ENCODE measurements at places on chromosomes 3 and 15.

DNA sequence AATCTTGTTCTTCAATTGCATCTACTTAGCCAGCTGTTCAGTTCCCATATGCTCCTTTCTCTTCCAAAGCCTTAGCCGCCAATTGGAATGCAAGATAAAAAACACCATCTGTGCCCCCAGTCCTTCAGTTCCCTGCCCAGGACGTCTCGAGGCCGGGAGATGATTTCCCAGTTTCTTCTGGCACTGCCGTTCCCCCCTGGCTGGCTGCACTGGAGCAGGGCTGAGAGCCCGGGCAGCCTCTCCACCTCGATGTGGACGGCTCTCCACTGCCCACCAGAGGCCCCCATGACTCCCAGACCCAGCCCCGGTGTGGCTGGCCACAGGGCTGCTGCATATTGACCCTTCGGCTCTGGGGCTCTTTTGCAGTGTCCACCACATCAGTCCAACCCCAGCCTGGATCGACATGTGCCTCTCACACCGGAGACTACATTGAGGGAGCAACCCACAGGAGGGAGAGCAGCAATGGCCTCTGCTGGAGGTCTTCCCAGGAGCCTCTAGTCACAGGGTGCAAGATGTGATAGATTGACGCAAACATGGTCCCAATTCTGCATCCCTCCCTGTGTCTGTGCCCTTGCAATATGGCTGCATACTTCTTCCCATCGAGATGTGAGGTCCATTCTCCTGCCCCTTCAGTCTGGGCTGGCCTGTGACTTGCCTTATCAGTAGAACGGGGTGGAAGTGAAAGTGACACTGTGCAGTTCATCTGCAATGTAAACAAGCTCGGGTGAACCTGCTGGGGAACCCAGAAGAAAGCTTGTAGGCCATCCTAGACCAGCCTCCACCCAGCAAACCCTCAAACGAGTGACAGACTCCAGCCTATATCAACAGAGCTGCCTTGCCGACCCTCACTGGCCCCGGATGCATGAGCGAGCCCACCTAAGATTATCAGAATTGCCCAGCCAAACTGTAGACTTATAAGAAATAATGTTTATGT lies 52.3 kb upstream of the PRR20G start:
- DNase-seq = no peak

- no peak for DNase-seq
Observed at GRCh38 chr3:40166997-40167396, 142.5 kb upstream of the EIF1B start.

- DNase-seq = no peak
Observed at GRCh38 chr3:101512396-101512645, 691 bp downstream of the SENP7 start.

DNA sequence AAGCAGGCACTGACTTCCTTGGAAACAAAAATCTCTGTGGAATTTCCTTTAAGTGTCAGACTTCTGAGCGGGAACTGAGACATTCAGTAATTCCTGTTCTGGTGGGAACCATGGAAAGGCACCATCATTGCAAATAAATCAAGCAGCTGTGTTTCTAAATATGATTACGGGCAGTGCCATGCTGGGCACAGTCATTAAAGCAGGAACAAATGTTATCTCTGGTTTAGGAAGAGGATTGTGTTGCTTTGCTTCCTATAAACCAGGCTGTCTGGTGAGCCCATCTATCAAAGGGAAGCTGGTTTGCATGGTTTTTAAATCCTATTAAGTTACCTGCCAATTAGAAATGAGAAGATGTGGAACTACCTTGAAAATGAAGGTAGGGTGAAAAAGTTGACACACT lies 86.7 kb downstream of the EBLN2 start:
- no peak for DNase-seq

GRCh38 chr3:17035033-17035432 lies 150.3 kb downstream of the PLCL2 start:
- no peak for DNase-seq

DNA sequence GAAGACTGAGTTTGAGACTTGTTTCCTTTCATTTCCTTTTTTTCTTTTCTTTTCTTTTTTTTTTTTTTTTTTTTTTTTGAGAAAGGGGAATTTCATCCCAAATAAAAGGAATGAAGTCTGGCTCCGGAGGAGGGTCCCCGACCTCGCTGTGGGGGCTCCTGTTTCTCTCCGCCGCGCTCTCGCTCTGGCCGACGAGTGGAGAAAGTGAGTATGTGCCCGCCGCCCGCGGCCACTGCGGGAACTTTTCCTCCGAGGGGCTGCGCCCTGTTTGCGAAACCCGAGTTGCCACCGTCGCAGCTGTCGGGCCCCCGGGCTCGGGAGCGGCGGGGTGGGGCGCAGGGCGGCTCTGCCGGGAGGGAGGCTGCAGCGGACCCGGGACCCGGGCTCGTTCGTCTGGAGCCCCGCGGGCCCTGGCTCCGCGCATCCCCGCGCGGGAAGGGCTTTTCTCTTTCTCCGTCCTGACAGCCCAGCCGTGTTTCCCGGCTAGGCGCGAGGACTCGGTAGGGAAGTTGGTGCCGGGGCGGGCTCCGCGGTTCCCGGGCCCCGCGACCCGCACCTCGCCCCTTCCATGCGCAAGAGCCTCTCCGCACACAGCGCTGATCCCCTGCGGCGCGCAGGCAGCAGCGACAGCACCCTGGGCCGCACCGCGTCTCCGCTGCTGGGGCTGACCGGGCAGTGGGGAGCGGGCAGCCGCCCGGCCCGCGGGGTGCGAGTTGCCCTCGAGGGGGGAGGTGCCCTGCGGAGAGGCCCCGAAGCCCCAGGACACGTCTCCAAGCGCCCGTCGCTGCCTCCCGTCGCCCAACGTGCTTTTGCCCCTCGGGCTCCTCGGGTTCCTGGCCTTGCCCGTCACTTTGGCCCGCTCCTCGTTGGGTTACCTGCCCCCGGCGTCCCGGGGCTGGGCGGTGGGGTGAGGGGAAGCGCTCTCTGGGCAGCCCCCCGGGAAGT lies 1.4 kb downstream of the IGF1R start:
- DNase-seq = no peak

- no peak for DNase-seq
Observed at GRCh38 chr3:37103103-37103808, 71.1 kb downstream of the LRRFIP2 start.

DNA sequence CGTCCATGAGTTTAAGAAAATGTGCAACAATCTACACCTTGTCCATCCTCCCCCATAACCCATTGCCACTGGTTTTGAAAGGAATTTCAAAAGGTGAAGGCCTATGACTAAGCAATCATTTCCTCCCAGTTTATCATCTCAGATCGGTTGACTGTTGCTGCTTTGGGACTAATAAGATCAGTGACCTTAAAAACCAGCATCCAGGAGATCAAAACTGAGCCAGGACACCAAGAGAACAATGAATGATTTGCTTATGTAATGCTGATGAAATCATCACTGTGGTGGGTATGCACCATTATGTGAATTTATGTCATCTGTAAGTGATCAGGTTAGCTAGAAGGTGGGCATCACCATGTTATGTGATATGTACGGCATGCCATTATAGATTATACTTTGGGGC lies 195.5 kb downstream of the SSR3 start:
- DNase-seq = no peak

DNA sequence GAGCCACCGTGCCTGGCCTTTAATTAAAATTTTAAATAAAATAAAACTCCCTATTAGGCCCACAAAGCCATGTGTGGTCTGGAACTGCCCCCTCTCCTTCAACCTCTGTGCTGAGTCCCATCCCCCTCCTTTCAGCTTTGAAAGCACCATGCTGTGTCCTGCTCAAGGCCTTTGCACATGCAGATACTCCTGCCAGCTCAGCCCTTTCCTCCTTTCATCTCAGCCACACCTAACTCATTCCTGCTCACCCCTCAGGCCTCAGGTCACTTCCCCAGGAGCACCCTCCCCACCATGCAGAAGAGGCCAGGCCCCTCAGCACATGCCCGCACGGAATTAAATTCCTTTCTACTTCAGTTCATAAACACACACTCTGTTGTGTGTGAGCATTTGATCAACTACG lies 28.1 kb downstream of the ATRIP start:
- no peak for DNase-seq

DNA sequence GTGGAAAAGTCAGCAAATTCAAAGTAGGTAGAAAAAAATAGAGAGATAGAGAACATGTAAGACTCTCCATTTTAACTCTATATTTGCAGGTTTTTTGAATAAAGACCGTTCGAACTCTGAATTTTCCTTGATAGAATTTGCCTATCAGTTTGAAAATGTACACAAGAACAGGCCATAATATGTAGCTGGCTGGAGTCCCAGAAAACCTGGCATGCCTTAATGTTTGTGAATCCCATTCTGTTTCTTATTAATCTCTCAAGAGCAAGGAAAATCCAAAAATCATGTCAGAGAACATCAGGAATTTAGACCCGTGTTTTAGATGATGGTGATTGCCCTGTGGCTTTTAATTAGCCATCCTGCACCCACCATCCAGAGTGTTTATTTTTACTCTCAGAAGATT lies 7.2 kb upstream of the CFAP161 start:
- no peak for DNase-seq

- DNase-seq = no peak
Observed at GRCh38 chr3:99883693-99884092, 66.0 kb downstream of the CMSS1 start.

GRCh38 chr3:112646623-112647022 lies 5.7 kb upstream of the CCDC80 start:
- DNase-seq = no peak

- DNase-seq = no peak
Observed at GRCh38 chr3:155354658-155355057, 61.2 kb upstream of the STRIT1 start.

GRCh38 chr3:180922242-180922641 lies 9.8 kb downstream of the FXR1 start:
- DNase-seq = no peak
